ENCODE measurements at places on chromosomes 12 and 14.

DNA sequence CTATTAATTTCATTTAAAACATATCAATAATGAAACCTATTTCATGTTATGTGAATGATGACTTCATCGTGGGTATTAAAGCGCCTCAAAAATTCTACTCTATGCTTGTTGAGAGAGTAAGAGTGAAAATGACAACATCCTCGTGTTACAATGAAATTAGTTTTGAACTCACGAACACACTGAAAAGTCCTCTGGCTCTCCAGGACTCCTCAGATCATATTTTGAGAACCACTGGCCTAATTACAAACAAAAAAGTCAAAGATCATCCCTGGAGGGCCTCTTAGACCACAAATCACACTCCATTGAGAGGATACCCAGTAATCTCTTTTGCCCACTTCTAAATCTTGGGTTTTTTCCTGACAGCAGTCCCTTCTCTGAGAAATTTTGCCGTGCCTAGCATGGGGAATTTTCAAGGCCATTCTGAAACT is 19.1 kb downstream of the DAAM1 start:
- DNase-seq = no peak

- no peak for DNase-seq
Observed at GRCh38 chr12:46065412-46066166, 75.2 kb upstream of the SCAF11 start.

DNA sequence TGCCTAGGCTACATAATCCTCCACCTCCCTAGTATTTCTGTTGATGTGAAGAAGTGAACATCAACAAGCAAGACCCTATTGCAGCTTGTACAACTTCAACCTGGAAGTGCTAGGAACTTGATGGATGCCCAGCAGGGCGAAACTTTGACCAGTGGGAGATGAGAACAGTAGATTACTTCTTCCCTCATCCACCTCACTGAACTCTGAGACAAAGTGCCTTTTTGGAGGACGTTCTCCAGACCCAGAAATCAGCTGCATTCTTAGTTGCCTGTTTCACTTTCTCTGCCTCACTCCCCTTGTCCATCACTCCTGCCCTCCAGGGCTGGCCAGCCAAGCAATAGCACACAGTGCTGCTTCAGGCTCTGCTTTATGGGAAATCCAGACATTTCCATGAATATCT is 683.4 kb downstream of the GALC start:
- no peak for DNase-seq

DNA sequence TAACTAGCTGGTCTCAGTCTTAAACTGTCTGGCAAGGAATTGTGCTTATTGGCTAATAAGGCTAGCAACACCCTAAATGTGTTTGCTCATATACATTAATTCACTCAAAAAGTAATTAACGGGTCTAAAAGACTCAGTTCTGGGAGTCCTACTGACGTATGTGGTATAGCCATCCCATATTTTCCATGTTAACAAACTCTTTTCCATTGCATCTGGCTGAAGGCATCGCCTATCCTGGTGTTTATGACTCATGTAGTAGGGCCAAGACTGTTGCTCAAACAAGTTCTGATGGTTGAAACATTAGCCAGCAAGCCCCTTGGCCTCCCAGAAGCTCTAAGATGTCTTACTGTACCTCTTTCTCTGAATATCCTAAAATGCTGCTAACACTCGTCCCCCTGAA is 98.5 kb downstream of the PHLDA1 start:
- no peak for DNase-seq

- no peak for DNase-seq
Observed at GRCh38 chr12:47731723-47732122, 6.4 kb upstream of the ENDOU start.

GRCh38 chr12:122385171-122386016 is 37.1 kb downstream of the CLIP1 start:
- no peak for DNase-seq

DNA sequence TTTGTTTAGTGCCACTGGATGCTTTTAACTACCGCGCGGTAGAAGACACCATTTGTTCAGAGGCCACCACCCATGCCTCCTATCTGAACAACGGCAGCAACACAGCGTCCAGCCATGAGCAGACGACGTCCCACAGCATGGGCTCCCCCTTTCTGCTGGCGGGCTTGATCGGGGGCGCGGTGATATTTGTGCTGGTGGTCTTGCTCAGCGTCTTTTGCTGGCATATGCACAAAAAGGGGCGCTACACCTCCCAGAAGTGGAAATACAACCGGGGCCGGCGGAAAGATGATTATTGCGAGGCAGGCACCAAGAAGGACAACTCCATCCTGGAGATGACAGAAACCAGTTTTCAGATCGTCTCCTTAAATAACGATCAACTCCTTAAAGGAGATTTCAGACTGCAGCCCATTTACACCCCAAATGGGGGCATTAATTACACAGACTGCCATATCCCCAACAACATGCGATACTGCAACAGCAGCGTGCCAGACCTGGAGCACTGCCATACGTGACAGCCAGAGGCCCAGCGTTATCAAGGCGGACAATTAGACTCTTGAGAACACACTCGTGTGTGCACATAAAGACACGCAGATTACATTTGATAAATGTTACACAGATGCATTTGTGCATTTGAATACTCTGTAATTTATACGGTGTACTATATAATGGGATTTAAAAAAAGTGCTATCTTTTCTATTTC is 93.2 kb downstream of the FLRT2 start:
- DNase-seq = no peak

DNA sequence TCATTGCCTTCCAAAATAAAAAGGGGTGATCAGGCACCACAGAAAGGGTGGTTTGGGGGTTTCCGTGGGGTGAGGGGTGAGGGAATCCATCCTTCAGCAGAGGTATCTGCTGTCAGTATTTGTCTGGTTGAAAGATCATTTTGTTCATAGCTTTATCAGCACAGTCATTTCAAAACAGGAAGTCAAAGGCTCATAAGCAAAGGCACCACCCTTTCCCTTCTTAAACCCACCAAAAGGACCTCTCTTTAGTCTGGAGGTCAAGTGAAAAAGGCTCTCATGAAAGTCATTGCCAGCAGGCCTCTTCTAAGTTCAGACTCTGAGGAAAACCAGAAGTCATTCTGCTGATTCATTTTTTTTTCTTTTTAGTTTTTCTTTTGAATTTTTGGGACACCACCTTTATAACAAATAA is 6.2 kb downstream of the CHST11 start:
- peak; percentile 43 for DNase-seq

DNA sequence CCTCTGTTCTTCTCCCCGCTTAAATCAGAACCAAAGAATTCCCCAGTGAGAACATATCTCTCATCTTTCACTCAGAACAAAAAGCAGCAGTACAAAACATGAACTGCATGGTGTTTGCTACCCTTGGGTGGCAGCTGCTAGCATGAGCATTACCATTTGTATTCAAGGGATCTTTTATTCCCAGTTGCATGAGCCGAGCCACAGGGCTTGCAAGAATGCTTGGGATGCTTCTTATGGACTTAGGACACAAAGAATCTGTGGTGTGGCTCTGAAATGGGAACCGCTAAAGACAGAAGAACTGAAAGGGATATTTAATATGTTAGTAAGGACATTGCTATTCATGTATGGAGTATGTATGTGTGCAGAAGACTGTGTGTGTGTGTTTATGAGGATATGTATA is 190.6 kb downstream of the TMX1 start:
- DNase-seq = no peak

- no peak for DNase-seq
Observed at GRCh38 chr12:126591533-126591932, 1526.3 kb downstream of the AACS start.

DNA sequence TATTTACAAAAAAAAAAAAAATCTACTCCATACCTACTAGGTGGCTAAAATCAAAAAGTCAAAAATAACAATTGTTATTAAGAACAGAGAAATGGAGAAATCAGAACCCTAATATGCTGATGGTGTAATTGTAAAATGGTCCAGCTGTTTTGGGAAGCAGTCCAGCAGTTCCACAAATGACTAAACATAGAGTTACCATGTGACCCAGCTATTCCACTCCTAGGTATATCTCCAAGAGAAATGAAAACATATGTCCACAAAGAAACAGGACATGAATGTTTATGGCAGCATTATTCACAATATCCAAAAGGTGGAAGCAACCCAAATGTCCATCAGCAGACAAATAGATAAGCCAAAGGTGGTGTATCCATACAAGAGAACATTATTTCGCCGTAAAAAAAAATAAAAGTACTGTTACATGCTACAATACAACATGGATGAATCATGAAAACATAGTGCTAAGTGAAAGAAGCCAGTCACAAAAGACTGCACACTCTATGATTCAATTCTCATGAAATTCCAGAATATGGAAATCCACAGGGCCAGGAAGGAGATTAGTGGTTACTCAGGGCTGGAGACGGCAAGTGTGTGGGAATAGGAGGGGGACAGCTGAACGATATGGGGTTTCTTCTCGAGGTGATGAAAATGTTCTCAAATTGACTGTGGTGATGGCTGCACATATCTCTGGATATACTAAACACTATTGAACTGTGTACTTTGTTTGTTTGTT is 9.1 kb upstream of the DPF3 start:
- DNase-seq = no peak

DNA sequence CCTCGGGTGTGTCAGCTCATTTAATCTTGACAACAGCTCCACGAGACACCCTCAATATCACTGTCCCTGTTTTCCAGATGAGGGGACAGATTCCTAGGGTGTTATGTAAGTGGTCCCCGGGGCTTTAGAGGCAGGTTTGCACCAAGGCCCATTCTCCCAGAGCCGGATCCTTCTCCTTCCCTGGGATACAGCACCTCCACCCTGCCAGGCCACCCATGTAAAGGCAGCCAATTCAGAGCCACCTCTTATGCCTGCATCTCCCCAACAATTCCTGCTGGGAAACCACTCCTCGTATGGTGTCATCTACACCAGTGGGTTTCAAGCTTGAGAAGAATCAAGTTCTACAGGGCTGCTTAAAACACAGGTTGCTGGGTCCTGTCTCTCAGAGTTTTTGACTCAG is 4.1 kb upstream of the CYP46A1 start:
- DNase-seq = no peak

DNA sequence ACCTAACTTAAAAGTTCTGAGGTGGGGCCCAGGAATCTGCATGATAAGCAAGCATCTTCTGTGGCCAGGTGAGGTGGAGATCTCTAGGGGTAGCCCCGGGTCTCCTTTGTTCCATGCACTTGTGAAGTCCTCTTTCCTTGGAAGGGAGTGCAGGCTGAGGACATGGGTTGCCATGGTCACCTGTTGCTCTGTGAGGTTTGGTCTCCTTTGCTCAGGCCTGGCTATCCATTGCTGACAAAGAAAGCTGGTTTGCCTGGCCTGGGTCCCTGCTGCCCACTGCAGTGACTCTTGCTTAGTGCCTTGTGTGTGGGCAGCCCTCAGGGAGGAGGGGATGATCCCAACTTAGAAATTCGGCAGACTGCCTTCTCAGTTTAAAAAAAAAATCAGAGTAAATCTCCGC is 11.1 kb downstream of the NRXN3 start:
- DNase-seq = no peak

- no peak for DNase-seq
Observed at GRCh38 chr12:107442326-107442987, 243.1 kb upstream of the PWP1 start.

DNA sequence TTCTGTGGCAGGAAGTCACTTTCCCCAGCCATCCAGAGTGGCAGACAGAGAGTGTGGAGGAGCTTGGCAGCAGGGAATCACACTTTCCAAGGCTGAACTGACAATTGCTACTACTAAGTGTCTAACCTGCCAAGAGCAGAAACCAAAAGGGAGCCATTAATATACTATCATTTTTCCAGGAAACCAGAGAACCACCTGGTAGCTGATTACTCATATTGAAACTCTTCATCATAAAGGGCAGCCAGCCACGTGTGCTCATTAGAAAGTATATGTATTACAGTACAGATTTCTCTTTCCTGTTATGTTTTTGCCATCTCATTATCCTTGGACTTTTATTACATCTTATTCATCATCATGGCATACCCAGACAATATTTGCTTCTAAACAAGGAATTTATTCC is 374.9 kb downstream of the GXYLT1 start:
- DNase-seq = no peak

DNA sequence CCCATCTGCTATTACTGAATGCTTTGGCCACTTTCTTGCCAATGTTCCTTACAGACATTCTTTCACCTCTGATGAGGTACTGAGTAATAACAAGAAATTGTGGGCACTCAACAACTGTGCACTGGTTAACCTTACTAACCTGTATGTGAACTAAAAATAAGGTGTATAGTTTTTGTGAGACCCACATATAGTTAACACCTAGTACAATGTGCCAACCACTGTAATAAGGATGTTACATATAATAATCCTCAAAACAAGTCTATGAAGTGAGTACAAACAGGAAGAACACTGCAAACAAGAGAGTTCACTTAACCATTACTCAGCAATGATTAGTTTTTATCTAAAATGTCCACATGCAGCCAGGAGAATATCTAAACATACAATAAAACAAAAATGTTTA is 4.5 kb downstream of the DDHD1 start:
- DNase-seq = no peak

GRCh38 chr12:12217018-12217359 is 49.9 kb downstream of the LRP6 start:
- no peak for DNase-seq

- no peak for DNase-seq
Observed at GRCh38 chr12:118238888-118239287, 103.0 kb downstream of the PEBP1 start.

- no peak for DNase-seq
Observed at GRCh38 chr14:98612434-98613200, 659.4 kb downstream of the BCL11B start.

DNA sequence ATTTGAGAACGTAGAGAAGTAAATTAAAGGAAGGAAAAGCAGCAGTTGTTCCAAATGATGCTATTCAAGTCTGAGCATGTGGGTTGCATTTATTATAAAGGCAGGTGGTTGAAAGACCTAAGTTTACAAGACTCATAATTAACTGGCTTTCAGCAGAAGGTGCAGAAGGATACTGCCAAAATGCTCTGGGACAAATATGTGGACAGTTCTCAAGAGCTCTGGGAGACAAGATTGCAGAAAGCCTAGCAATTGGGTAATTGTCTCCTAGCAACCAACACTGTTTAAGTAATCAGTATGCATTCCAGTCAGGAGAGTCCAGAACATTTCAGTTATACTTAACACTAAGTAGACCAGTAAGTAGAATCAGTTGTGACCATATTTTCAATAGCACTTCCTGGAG is 131.5 kb downstream of the GPR135 start:
- DNase-seq = no peak

DNA sequence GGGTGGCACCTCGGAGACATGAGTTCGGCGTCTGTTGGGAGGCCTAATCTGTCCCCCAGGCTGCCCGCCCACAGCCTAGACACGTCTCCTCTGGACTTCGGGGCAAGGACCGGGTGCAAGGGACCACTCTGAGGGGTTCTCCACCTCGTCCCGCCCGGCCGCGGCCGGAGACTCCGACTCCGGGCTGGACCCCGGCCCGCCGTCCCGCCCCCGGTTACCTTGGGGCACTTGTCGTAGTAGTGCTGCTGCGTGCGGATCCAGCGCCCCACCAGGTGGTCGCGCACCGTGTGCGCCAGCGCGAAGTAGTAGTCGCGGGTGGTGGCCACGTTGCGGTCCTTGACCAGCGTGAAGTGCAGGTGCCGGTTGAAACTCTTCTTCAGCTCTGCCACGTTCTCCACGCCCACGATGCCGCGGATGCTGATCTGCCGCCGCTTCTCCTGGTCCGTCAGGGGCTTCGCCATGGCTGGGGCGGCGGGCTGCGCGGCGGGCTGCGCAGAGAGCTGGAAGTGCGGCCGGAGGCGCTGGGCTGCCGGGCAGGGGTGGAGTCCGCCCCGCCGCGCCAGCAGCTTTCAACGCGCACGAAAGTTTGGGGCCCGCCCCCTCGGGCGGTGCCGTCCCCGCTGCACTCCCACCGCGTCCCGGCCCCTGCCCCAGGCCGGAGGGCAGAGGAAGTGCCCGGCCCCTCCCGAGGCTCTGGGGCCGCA is at the start of gene PYGL:
PYGL (minus strand) TSS at position 541 of the 704 bp plus-strand sequence; CDS start at position 461, 80 bp downstream.
- peak; percentile 25 for DNase-seq

GRCh38 chr12:50187084-50187900 is 20.1 kb upstream of the CERS5 start:
- DNase-seq = peak; percentile 52

All from activated naive CD4-positive, alpha-beta T cell treated with Interleukin-2 at 50 U/mL for 16 hours (primary cell).